Mucosa of gallbladder (tissue), 1 donor: ENCODE measurements at places on chromosomes 16 and 17. TPM values are rescaled to one million over a fixed set of nuclear protein-coding genes. Genes with fewer than 3 reads are reported as not detected.

C16orf96 gene
- total RNA-seq = 0.06 TPM

ENPP7 gene
- total RNA-seq = 0.23 TPM

CCDC57 gene
- total RNA-seq = 56.9 TPM

USP43 gene
- 8.2 TPM for total RNA-seq

KRT27 gene
- total RNA-seq = not detected

HYDIN gene
- total RNA-seq = 6.2 TPM

TBC1D3H gene
- not detected for total RNA-seq

- DNase-seq = peak; percentile 80
Measured at GRCh38 chr17:75639771-75640555, 6.7 kb downstream of the SMIM5 start.

DNA sequence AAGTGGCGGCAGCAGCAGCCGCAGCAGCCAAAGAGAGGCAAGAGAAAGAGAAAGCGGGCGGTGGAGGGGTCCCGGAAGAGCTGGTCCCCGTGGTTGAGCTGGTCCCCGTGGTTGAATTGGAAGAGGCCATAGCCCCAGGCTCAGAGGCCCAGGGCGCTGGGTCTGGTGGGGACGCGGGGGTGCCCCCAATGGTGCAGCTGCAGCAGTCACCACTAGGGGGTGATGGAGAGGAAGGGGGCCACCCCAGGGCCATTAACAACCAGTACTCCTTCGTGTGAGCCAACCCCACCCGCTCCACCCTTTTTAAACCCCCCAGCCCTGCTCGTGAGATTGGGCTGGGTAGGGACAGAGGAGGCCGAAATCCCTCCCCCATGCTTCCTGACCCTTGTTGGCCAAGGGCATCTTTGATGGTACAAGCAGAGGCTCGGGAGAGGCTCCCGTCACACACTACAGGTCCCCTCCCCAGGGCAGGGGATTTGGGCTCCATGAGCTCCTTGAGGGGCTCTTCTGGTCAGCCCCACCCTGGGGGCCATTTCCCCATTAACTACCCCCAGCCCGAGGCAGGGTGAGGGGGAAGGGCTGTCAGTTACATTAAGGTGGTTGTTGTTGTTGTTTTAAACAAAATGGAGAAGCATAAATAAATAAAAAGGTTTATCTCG, 4.6 kb upstream of the ATP2A1 start:
- no peak for DNase-seq

DNA sequence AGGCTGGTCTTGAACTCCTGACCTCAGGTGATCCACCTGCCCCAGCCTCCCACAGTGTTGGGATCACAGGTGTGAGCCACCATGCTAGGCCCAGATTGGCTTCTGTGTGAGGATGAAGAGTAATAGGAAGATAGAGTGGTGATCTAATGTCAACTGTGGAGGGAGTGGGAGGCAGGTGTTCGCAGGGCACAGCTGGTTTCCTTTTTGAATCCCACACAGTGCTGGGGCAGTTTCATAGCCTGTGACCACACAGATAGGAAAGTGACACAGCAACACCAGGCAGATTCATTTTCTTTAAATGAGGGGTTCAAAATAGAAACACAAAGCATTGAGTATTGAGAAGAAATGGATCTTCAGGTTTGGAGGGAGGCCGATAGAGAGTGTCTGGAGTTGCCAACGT, 540.3 kb downstream of the WWOX start:
- no peak for DNase-seq

DNA sequence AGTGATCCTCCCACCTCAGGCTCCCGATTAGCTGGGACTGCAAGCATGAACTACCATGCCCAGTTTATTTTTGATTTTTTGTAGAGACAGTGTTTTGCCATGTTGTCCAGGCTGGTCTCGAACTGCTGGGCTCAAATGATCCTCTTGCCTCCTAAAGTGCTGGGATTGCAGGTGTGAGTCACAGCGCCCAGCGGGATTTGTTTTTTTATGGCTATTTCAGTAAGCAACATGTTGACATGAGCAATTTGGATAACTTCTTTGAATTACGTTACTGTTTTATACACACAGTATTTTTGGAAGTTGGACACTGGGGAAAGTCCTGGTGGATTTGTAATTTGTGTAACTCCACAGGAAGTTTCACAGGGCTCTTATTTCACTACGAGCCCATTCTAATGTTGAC, 18.5 kb upstream of the RHOT1 start:
- no peak for DNase-seq

DNA sequence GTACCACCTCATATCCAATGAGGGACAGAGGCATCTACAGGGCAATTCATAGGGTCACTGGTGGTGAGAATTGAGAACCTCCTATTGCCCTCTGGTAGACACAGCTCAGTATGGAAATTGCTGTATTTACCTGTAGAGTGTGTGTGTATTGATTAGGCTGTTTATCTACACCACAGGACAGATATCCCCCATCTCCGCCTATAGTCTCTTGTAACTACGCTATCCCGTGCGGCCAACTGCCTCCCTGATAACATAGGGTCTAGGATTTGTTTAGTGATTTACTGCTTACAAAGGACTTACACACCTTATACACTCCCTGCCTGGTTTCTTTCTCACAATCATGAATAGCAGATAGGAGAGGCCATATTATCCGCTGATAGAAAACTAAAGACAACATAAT, 1.7 kb upstream of the STAT3 start:
- DNase-seq = no peak

- peak; percentile 52 for DNase-seq
Measured at GRCh38 chr17:43880420-43880991, 26.8 kb downstream of the MPP2 start.

- DNase-seq = no peak
Measured at GRCh38 chr17:51006601-51007000, 114.1 kb downstream of the SPAG9 start.

- DNase-seq = no peak
Measured at GRCh38 chr17:48053758-48054237, 5.6 kb downstream of the NFE2L1 start.

GRCh38 chr17:82151106-82151957, 53.3 kb upstream of the FASN start:
- no peak for DNase-seq

GRCh38 chr16:76276745-76277438, at the start of gene CNTNAP4:
Gene CNTNAP4 (plus strand): TSS chr16:76277401. CDS start chr16:76277663, 262 bp downstream.
- no peak for DNase-seq

DNA sequence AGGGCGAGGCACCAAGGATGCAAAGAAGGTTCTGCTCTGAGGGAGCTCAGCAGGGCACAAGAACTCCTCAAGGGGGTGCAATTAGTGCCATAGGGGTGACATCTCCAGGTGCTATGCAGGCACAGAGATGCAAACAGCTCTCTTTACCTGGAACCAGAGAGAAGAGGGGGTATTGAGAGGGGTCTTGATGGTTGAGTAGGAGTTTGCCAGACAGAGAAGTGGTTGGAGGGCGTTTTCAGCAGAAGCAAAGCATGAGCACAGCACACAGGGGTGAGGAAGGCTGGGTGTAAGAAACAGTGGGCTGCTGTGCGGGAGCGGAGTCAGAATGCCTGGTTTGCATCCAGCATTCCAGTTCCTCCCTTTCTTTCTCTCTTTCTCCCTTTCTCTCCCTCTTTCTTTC, 81.8 kb upstream of the LHX1 start:
- no peak for DNase-seq

- no peak for DNase-seq
Measured at GRCh38 chr17:45719335-45720071, 64.6 kb upstream of the CRHR1 start.
